H1 (cell line): ENCODE measurements at places on chromosomes 13 and 19.

DNA sequence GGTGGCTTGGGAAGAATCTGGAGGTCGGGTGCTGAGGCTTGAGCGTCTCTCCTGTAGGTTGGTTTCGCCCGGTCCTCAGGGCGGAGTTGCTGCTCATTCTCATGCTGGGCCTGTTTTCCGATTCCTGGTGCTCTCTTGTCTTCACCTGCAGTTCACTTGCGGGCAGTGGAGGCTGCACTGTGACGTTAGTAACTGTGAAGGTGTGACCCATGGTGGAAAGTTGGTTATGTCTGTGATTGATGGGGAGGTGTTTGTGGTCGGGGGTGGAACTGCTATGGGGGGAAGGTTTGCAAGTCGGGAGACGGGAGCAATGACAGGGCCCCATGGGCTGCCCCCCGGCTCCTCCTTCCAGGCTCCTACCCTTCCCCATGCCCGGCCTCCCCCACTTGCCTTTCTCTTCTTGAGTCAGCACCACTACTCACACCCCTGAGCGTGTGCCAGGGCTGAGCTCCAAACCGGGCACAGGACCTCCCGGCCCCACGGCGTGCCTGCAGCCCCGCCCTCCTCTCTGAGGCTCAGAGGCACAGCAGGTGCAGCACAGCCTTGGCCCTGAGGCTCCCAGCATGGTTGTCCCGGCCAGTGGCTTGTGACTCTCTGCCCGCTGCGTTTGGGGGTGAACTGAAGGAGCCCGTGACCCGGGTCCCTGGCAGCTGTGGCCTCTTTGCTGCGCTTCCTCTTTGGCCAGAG, 79.1 kb downstream of the ATP11A start:
- no peak for DNase-seq

GRCh38 chr19:43372462-43372861, 19.0 kb downstream of the CD177 start:
- no peak for DNase-seq

GRCh38 chr13:21402586-21403307, 56.4 kb downstream of the ZDHHC20 start:
- DNase-seq: no peak

DNA sequence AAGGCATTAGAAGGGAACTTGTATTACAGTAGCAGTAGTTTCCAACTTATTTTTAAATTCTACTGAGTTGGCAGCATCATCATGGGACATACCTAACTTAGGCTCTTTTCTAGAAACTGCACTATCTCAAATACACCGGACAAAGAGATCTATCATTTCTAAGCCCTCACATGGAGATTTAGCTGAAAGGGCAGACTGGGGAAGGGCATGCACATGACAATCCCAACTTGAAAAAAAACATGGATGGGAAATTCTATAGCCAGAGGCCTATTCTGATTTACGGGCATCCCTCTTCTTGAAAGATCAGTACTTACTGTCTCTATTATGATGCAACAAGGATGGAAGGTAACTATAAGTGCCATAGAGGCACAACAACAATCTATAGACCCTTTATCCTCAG, 1328.6 kb downstream of the UQCRFS1 start:
- DNase-seq: no peak

DNA sequence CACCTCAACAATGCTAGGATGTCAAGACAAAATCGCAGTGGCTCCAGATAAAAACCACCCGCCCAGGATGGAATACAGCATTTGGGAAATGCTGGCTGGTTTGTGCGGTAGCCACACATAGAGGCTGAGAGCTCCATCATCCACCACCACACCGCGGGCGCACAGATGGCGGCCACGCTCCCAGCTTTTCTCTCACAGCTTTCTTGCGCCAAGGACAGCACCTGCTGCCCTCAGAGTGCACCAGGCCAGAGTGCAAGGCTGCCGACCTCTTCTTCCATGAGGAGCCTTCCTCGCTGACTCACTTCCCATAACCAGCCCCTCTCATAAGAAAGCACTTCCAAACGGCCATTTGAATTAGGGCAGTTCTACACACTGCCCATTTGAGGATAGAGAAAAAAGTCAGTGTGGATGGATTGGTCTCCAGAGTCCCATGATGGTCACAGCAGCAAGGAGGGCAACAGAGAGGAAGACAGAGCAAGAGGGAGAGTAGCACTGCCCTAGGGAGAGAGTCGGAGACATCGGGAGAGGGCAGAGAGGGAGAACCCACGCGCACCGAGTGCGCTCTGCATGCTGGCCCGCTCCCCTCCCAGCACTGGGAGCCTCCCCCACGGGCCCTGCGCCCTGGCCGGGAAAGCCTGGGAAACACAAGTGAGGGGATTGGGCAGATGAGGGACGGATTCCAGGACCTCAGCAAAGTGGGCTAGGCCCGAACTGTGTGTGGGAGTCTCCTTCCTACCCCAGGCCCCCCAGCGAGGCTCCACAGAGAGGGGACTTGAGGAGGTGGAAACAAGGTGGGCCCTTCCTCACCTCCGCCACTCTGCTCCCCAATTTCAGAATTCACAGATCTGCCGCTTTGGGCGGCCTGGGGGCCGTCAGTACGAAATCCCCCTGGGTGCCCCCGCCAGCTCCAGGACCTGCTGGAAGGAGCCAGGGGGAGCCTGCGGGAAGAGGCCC, 156.9 kb downstream of the USP12 start:
- DNase-seq: peak; percentile 47

DNA sequence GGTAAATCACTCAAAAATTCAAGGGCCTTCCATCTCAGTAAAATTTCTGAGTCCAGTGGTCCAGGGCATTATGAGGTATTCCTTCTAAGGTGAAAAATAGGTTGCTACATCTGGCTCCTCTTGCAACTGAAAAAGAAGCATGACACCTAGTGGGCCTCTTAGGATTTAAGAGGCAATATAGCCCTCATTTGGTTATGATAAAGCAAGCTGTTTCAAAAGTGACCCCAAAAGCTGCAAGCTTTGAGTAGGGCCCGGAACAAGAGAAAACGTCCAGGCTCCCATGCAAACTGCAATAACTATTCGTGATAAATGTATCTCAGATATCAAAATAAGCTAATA, 1910.2 kb upstream of the PRR20A start:
- no peak for DNase-seq

DNA sequence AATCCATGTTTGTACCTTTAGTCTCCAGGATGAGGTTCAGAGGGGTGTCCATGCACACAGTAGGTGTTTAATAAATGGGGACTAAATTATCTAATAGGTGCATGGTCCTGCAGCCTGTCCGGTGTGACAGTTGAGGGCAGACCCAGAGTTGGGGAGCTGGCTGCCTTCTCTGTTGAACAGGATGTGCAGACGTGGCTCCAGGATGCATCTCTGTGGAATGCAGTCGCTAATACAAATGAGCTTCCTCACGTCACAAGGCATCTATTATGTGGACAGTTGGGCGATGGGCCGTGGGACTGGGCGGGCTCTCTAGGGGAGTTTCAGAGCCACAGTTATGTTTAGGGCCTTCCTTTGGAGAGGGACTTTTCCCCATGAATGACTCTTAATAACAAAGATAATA, 71.0 kb downstream of the SIPA1L3 start:
- DNase-seq: no peak

DNA sequence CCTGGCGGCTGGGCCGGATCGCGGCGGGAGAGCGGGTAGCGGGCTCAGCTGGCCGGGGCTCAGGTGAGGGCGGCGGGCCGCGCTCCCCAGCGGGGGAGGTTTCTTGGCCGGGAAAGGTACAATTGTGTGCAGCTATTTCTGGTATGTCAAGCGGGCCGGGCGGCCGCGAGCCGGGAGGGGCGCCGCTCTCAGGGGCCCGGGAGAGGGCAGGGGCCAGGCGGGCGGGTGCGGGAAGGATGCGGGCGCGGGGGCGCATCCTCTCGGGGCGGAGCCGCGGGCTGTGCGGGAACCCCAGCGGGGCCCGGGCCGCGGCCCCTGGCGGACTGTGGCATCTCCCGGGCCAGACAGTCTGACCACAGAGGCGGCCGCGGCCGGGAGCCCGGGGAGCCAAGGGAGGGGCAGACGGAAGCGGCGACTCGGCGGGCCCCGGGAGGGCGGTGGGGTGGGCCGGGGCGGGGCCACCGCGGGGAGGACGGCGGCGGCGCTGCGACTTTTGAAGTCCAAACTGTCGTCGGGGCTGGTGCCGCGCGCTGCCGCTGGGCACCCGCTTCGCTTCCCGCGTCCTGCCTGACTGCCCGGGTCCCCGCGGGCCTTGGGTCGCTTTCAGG, at the start of gene LMO7:
Gene LMO7 (plus strand): TSS at position 503 of the 608 bp plus-strand sequence. CDS start 328 bp downstream, outside the sequence.
- DNase-seq: peak; percentile 84

DNA sequence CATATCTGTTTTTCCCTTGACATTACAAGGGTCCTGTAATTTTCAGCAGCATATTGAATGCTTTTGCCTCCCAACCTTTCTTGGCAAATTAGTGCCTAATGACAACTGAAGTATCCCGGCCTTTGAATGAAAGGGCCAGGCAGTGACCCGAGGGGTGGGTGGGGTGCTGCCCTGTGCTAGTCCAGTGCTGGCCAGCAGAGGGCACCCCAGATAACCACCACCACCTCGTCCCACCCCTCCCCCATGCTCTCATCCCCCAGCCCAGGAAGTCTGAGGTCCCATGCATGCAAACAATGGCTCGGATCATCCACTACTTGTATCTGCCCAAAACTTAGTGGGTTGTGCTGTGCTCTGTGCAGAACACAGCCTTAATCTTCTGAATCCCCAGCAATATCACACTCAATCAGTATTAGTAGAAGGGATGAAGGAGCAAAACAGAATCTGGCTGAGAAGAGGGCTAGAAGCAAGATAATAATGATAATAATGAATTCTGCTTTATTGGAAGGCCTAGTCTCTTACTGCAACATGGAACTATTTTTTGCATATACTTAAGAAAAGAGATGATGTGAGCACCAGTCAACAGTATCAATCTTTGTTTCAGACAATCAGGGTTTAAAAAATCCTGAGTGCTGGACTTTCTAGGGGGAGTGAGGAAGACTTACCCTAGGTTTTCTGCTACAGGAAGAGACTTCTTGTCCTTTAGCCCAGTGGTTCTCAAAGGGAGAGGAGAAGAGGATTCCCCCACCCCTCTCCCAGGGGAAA, 3.8 kb downstream of the ATP12A start:
- DNase-seq: peak; percentile 88

GRCh38 chr19:19900139-19900728, 512 bp upstream of the ZNF93 start:
- DNase-seq: no peak

DNA sequence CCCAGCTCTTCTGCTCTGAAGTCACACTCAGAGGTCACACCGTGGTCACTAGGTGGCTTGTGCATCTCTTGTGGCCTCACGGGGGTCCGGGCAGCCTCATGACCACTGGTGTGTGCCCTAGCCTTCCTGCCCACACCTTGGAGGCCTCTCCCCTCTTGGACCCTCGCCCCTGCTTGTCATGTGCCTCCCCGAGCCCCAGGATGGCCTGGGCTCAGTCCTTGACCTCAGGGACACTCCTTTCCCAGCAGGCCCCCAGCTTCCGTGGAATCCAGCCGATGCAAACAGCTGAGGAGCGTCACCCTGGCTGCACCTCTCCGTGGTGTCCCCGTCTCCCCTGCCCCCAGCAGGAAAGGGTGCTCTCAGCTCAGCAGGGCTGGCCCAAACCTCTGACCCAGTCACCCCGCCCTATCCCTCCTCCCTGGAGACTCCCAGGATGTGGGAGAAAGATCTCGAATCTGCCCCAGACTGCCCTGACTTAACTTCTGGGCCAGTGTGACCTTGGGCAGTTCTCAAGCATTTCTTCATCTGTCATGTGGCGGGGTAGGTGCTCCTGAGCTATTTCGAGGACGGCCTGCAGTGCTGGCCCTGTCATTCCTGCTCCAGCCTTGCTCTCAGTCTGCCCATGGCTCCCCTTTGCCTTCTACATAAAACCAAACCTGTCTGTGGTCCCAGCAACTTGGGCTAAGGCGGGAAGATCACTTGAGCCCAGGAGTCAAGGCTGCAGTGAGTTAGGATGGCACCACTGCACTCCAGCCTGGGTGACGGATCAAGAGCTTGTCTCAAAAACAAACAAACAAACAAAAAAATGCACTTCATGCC, 4.6 kb upstream of the SLC25A42 start:
- DNase-seq: no peak

GRCh38 chr13:74004109-74004508, 130.1 kb downstream of the KLF12 start:
- no peak for DNase-seq

DNA sequence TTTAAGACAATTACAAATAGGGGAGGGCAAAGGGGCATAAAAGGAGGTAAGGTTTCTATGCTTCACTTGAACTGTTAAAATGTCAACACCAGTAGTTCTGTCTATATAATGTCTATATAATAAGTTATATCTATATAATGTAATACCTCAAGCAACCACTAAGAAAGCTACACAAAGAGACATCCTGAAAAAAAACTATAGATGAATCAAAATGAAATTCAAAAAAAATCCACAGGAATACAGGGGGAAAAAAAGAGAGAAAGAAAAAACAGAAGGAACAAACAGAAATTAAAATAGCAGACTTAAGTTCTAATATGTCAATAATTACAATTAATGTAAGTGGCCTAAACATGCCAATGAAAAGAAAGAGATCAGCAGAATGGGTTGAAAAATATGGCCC, 186.0 kb downstream of the KCTD15 start:
- no peak for DNase-seq

DNA sequence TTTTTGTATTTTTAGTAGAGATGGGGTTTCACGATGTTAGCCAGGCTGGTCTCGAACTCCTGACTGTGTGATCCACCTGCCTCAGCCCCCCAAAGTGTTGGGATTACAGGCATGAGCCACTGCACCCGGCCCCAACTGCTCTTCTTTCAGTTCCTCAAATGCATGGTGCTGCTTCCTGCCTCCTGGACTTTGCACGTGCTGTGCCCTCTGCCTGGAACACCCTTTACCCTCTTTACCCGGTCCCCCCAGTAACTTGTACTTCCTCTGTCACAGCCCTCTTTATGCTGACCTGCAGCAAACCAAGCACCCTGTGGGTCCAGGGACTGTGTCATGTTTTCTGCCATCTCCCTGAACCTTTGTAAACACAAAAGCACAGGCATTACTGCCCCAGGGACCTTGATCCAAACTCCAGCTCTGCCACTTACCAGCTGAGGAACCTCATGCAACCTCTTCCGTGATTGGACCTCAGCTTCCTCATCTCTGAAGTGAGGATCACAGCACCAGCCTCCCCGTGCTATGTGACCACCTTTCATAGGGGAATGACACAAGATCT, 3.8 kb downstream of the BLVRB start:
- DNase-seq: no peak
